Activated CD4-positive, alpha-beta T cell treated with anti-CD3 and anti-CD28 coated beads for 48 hours (primary cell): ENCODE measurements at places on chromosomes 7 and 10.

GRCh38 chr10:23095966-23096801 is 805 bp downstream of the MSRB2 start:
- peak; percentile 35 for DNase-seq

GRCh38 chr7:13551503-13551902 is 438.0 kb downstream of the ETV1 start:
- no peak for DNase-seq

DNA sequence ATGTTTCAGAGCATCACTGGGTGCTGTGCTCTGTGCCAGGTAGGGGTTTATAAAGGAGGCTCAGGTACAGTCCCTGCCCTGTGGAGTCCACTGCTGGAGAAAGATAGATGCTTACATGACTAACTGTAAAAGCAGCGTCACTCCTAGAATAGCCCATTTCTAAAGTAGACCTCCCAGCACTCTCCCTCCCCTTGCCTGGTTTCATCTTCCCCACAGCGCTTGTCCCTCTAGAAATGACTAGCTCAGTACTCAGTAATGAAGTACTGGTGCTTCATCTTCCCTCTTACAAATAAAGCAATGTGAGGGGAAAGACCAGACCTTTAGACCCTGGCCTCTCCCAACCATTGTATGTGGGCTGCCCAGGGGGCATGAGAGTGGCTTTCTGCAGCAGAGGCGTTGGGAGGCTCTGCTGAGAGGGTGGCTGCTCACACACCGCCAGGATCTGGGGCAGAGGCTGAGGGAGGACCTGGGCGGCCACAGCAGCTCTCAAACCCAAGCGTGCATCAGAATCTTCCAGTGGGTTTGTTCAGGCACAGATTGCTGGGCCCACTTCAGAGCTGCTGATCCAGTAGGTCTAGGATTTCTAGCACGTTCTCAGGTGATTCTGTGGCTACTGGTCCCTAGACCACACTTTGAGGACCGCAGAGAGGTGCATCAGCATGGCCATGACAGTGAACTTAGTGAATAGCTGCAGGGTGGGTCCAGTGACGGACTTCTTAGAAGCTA is 110.3 kb upstream of the ANLN start:
- no peak for DNase-seq

DNA sequence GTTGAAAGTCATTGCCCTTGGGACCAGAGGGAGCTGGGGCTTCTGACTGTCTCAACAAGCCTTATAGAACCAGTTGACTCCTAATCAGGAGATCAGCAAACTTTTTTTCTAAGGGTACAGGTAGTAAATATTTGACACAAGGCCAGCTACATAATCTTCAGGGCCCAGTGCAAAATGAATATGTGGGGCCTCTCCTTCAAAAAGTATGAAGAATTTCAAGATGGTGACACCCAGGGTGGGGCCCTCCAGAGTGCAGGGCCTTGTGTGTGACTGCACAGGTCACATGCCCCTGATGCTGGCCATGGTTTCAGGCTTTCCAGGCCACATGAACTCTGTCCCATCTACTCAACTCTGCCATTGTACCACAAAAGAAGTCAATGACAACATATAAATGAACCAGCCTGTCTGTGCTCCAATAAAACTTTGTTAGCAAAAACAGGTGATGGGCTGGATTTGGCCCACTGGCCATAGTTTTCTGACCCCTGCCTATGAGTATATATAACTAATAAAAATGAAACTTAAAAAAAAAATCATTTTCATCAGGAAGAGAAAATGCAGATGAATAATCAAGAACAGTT is 6.1 kb downstream of the MMRN2 start:
- no peak for DNase-seq

GRCh38 chr10:77630507-77630848 is 7.1 kb downstream of the KCNMA1 start:
- no peak for DNase-seq

- DNase-seq = no peak
These were observed 302.4 kb downstream of the SDHAF3 start for GRCh38 chr7:97419898-97420297.

DNA sequence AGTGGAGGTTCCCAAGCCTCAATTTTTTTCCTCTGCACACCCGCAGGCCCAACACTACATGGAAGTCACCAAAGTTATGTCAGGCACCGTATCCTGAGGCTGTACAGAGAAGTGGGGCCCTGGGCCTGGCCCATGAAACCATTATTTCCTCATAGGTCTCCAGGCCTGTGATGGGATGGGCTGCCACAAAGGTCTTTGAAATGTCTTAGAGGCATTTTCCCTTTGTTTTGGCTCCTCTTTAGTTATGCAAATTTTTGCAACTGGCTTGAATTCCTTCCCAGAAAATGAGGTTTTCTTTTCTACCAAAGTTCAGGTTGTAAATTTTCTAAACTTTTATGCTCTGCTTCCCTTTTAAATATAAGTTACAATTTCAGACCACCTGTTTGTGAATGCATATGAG is 365.2 kb downstream of the HGF start:
- DNase-seq = no peak

- DNase-seq = peak; percentile 36
These were observed 81.3 kb downstream of the PRKCQ start for GRCh38 chr10:6498771-6499170.

DNA sequence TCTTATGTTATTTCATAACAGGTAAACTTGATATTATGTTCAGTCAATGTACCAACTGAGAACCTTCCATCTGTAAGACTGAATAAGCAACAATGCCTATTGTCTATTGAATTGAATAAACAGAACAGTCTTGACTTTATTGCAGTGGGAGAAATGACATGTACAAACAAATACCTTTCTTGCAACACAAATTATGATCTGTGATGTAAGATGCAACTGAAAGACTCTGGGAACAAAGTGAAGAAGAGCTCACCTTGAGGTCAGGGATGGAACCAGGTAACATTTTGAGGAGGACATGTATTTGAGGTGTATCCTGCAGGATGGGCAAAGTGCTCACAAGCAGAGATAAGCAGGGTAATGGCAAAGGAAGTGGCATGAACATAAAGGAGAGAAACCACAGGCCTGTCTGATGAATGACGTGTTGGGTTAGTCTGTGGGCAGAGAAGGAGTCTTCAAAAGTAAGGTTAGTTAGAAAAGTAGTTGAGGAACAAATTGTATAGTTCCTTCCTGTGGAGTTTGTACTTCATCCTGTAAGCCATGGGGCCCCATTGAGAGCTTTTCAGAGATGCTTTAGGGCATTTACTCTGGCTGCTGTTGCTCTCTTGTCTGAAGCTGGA is 9.5 kb downstream of the PNLIPRP3 start:
- DNase-seq = no peak

DNA sequence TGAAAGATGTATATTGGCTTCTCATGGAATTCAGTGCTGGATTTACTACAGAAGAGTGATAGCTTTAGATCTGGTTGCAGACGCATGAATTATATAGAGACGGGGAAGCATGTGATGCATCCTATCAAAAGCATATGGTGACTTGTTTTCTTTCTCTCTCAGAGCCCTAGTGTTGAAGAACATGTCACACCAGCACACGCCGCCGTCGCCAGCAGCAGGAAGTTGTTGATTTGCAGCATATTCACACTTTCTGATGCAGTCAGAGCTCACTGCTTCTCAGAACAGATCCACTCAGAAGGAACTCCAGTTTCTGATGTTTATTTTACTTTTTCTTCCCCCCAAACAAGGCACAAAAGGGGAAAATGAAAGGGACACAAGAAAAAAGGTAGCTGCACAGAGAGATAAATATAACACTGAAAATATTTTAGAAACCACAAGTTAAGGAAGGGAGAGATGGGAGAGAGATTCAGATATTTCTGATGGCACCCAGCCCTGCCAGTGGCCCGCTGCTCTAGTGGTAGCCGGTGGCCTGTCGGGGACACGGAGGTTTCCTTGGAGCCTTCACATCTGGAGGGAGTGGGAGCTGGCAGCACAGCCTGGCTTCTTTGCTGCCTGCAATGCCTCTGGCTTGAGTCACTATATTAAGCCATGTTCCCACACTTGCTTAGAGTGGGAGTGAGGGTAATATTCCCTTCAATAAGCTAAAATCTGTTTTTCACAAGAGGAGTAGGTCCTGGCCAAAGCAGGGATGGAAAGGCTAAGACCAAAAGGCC is 123.2 kb downstream of the NRP1 start:
- peak; percentile 34 for DNase-seq

DNA sequence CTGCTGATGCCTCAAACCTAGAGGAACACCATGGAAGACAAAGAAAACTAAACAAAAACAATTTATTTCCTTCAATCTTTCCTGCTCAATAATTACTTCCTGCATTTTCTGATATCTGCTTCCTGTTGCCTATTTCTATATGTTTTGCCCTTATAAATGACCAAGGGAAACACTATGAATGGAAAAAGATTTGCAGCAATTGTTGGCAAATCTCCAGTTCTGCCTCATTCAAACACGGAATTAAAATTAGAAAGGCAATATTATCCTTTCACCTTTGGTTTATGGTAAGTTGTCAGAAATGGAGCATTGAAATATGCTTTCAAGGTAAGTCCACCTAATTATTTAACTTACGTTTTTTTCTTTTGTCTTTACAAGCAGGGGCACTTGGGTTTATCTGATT is 552.2 kb upstream of the ANKRD30A start:
- no peak for DNase-seq

GRCh38 chr10:116810120-116810500 is 39.2 kb upstream of the ENO4 start:
- no peak for DNase-seq

GRCh38 chr7:130491841-130492522 is at the start of gene MEST:
TSS of gene MEST (plus strand) at chr7:130492085. CDS start at chr7:130492314, 229 bp downstream.
- DNase-seq = no peak

- DNase-seq = no peak
These were observed 1599.9 kb upstream of the LRRTM3 start for GRCh38 chr10:65325913-65326312.

DNA sequence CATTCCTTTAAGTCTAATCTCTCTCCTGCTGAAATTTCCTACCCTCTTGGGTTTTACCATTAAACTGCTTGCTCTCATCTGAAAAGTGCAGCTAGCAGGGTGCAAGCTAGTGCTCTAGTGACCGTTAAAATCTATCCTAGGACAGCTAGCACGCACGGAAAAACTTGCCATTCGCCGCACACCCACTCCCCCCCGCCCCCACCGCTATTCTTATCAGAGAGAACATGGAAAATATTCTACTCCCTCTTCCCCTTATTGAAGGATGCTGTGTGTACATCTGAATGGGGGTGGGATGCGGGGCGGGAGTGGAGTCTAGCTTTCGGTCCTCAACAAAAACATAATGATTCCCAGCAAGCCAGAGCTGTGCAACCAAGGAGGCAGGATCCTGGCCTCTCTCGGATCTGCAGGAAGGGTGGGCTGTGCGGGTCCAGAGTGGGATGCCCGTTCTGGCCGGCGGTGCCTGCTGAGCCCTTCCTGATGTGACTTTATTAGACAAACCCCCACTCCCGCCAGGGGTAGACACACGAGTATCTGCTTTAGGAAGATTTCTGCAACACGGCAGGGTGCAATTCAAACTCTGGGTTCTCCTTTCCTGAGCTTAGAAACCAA is 1.1 kb upstream of the ADRA2A start:
- DNase-seq = no peak

- no peak for DNase-seq
These were observed 201.3 kb downstream of the MAD1L1 start for GRCh38 chr7:2031451-2031845.

GRCh38 chr10:13268841-13269240 is 31.0 kb downstream of the PHYH start:
- no peak for DNase-seq

- DNase-seq = no peak
These were observed 27.2 kb downstream of the DPYSL4 start for GRCh38 chr10:132213917-132214316.

- no peak for DNase-seq
These were observed 10.5 kb upstream of the C10orf71 start for GRCh38 chr10:49288341-49289065.

DNA sequence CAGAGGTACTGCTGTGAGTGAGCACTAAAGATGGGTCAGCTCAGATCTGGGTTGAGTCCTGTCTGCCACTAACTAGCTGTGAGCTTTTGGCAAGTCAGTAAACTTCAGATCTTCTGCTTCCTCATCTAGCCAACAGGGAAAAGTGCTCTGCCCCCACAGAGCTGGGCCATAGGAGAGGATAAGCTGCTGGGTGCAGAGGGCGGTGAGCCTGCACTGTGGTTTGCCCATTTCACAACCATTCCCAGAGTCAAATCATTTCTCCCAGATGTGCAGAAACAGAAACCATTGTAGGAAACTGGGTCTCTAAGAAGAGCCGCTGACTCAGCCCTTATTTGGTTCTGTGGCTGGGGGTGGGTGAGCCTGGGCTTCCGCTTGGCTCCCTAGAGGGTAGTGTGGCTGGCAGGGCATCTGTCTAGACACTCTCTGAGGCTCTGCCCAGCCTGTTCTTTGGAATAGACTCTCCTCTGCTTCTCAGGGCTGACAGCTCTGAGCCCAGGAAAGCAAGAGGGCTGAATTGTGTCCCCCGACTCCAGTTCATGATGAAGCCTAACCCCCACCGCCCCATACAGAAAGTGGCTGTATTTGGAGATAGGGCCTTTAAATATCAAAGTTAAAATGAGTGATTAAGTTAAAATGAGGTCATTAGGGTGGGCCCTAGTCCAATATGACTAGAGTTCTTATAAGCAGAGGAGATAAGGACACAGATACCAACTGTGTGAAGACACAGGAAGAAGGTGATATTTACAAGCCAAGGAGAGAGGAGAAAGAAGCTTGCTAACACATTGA is 29.5 kb upstream of the ARHGAP22 start:
- peak; percentile 49 for DNase-seq

GRCh38 chr10:58291538-58292174 is 22.7 kb downstream of the CISD1 start:
- peak; percentile 30 for DNase-seq

- DNase-seq = no peak
These were observed 38.7 kb upstream of the TRIL start for GRCh38 chr7:28996836-28997235.

DNA sequence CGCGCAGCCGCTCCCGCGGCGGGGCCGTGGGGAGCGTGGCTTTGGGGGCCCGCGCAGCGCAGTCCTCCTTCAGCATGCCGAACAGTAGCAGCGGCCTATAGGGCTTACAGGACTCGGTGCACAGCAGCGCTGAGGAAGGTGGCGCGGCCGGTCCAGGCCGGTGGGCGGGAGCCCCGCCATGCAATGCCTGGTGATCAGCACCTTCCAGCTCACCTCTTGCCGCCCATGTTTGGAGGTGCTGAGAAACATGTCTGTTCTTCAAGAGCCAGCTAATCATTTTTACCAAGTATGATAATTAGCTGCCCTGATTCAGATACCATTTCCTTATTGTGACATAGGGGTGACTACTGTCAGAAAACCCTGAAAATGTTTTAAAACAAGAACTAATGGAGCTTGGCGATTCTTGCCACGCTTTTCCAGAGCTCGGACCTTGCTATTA is 33.5 kb upstream of the SFTPD start:
- DNase-seq = peak; percentile 19

GRCh38 chr7:34357068-34357467 is 300.9 kb upstream of the NPSR1 start:
- DNase-seq = no peak

DNA sequence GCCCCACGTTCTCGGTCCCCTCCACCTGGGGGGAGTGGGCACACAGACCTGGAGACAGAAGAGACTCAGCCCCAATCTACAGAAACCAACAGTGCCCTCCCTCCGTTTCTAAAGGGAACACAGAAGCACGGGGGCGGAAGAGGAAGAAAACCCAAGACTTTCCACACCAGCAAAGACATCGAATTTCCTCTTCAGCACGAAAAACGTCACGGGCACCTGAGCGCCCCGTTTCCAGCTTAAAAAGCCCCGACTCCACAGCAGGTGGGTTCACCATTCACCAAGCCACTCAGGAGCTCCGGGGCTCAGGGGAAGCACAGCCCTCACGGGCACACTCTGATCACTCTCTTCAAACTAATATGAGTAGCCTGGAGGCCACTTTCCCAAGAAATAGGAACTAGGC is 19.6 kb downstream of the NUDT1 start:
- DNase-seq = no peak
